ENCODE measurements at places on chromosomes 7 and 10.

DNA sequence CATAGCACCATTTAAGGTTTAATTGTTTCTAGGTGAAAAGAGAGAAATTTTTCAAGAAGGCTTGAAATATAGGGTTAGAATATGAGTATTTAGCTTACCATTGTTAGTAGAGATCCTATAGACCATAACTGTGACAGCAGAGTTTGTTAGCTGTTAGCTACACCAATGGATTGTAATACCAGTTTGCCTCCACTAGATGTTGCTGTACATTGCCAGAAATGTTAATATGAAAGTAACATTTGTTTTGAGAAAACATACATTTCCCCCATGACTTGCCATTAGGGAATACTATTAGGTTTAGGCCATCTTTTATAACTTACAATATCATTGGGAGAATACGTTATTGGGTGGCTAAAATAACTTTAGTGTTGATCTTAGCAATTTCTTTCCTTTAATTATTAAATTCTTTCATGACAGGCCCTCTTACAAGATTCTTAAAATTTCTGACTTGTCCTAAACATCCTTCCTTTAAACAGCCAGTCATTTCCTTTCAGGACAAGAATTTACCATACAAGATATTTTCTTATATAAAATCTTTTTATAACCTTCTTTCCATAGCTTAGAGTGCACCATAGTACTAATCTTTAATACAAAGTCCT is 39.5 kb downstream of the ZNF117 start:
- DNase-seq = peak; percentile 29

GRCh38 chr10:15783941-15784636 is 64.4 kb upstream of the ITGA8 start:
- no peak for DNase-seq

DNA sequence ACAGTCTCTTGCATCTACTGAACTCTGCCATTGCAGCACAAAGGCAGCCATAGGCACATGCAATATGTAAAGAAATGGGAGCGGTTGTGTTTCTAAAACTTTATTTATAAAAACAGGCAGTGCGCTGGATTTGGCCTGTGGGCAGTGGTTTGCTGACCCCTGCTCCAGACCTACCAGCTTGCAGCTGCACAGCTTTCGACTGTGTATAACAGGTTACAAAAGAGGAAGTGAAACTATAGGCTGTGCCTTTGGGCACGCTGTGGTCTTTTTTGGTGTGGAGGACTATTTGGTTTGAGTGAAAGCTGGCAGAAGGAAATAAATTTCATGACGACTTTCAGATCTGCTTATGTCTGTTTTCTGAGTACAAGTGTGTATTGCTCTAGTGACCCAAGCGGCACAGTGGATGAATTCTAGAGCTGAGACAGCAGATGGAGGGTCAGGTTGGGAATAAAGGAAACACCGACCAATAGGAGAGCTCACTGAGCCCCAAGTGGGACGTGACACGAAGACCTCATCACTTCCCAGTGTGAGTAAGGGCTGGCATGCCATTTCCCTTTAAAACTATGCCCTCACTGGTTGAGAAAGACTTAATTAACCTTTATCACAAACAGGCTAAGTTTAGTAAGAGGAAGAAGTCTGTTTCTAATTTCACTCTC is 152.7 kb downstream of the ANK3 start:
- peak; percentile 12 for DNase-seq

DNA sequence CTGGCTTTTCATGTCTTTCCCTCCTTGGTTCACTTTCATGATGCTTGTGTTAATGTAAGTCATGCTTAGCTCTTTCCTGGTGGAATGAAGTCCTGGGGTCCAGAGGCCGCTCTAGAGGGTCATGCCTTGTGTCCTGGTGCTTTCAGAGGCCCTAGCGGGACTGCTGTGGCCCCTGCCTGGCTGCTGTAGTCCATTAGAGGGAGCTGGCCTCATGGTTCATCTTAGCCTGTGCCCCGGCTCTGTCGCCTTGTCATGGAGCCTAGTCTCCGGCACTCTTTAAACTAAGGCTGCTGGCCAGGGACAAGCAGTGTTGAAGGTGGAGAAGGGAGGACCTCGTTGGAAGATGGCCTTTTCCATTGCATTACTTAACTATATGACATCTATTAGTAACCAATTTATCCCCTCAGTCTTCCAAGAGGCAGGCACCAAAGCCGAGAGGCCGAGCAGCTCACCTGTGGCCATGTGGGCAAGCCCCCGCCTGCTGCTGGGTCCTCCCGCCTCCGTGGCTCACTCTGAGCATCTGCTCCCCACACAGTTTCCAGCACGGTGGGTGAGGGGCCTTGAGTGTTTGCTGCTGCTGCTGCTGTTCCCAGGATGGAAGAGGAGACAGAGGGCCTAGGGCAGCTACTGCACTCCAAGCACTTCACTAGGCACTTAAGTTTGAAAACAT is 5.0 kb upstream of the NDUFB2 start:
- DNase-seq = no peak

- no peak for DNase-seq
Observed at GRCh38 chr7:29275493-29275892, 80.9 kb downstream of the CHN2 start.

DNA sequence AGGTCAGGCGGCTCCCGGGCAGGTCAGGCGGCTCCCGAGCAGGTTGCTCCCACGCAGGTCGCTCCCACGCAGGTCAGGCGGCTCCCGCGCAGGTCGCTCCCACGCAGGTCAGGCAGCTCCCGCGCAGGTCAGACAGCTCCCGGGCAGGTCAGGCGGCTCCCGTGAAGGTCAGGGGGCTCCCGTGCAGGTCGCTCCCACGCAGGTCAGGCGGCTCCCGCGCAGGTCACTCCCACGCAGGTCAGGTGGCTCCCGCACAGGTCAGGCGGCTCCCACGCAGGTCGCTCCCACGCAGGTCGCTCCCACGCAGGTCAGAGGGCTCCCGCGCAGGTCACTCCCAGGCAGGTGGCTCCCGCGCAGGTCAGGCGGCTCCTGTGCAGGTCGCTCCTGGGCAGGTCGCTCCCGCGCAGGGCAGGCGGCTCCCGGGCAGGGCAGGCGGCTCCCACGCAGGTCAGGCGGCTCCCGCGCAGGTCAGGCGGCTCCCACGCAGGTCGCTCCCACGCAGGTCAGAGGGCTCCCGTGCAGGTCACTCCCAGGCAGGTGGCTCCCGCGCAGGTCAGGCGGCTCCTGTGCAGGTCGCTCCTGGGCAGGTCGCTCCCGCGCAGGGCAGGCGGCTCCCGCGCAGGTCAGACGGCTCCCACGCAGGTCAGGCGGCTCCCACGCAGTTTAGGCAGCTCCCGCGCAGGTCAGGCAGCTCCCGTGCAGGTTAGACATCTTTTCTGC is 30.7 kb downstream of the PTPRN2 start:
- DNase-seq = no peak

GRCh38 chr10:58050575-58050974 is 217.1 kb downstream of the IPMK start:
- no peak for DNase-seq

DNA sequence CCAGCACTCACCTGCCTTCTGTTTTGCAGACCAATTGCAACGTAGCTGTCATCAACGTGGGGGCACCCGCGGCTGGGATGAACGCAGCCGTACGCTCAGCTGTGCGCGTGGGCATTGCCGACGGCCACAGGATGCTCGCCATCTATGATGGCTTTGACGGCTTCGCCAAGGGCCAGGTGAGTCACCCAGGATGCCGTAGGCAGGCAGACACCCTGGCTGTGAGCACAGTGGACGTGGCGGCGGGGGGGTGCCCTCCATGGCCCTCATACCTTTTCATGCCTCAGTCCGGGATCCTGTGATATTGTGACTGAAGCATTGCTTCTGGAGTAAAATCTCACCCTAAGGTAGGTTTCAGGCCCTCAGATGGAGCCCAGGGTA is 46.0 kb downstream of the PFKP start:
- no peak for DNase-seq

DNA sequence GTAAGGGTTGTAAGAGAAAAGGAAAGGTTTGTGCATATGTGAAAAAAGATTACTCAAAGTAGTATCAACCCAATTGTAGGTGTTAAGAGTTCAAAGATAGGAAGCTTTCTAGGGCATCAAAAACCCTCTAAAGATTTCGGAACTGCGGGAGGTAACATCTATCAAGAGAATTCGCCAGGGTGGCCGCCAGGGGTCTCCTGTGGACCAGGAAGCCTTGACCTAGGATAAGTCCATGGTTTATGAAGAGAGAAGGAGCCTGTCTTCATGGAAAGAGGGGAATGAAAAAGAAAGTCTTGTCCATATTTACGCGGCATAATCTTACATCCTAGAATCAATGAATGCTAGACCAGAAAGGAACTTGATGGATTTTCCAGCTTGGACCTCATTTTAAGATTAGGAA is 140.7 kb upstream of the CALCR start:
- no peak for DNase-seq

DNA sequence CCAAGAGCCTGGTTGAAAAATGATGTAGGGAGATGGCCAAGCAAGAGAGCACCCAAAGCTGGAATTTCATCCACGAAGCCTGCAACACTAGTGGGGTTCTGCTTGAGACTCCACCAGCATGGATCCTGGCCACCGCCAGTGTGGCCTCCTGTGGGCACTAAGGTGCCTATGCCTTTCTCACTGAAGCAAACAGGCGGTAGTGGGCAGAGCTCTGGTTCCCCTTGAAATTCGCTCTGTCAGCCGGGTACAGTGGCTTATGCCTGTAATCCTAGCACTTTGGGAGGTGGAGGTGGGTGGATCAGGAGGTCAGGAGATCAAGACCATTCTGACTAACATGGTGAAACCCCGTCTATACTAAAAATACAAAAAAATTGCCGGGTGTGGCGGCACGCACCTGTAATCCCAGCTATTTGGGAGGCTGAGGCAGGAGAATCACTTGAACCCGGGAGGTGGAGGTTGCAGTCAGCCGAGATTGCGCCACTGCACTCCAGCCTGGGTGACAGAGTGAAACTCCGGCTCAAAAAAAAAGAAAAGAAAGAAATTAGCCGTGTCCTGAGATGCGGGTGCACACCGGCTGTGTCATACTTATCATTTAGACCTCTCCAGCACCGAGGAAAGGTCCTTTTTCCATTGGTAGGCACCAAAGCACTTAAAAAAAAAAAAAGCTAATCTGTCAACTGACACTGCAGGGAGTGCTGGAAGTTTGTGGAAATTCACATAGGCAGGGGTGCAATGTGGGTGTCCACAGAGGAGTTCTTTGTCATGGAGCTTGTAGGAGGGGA is 28.3 kb downstream of the CCM2 start:
- no peak for DNase-seq

- DNase-seq = no peak
Observed at GRCh38 chr10:50653758-50654157, 30.0 kb upstream of the SGMS1 start.

GRCh38 chr10:52452600-52453493 is 138.8 kb downstream of the DKK1 start:
- DNase-seq = no peak

GRCh38 chr10:8238986-8239385 is 184.5 kb downstream of the GATA3 start:
- DNase-seq = no peak

DNA sequence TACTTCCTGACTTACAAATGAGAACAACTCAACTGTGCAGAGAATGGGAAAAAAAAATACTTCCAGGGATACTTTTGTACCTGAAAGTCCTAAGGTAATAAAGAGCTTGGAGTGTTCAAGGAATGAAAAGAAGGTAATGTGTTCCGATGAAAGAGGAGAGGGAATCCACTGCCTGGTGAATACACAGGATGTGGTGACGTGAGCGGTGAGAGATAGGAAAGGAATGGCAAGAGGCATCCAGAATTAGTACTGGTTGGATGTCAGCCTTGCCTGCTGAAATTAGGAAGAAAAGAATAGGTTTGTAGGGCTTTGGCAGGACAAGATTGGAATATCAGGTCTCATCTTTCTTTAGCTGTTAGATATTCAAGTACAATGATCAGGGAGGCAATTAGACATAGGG is 347.7 kb downstream of the POM121L12 start:
- peak; percentile 80 for DNase-seq

- no peak for DNase-seq
Observed at GRCh38 chr7:117072620-117073118, 119.4 kb downstream of the ST7 start.

DNA sequence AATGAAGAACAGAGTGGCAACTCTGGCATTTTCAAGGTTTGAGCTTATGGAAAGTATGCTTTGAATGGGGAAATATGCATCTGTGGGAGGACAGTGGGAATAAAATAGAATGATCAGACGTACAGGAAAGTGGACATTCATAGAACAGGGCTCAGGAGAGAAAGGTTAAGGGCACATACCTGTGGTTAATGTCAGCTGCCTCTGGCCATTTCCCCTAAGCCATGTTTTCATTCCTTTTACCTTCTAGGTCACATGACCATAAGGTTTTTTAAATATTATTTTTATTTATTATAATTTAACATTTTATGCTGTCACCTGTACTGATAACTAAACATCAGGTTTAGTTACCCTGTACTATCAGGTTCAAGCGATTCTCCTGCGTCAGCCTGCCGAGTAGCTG is 52.8 kb downstream of the LRRC4 start:
- no peak for DNase-seq

DNA sequence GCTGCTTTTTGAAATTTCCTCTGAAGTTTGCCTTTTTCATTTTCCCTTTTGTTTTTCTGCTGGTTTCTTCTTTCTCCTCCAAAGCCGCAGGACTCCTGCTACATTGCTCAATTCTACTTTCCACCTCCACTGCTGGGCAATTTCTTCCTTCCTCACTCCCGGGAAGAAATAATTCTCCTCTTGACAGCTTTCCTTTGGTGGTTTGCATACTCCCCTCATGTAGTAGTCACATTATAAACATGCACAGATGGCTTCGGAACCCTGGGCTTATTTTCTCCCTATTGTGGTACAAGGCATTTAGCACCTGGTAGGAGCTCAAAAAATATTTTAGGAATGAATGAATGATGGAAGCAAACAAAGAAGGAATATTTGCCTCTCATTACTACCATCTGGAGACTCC is 977.2 kb downstream of the LRMDA start:
- DNase-seq = no peak

GRCh38 chr10:85858776-85859515 is 507.6 kb downstream of the GRID1 start:
- DNase-seq = no peak

- no peak for DNase-seq
Observed at GRCh38 chr10:73459683-73460314, 26.4 kb upstream of the MSS51 start.

GRCh38 chr7:2929321-2930201 is 85.5 kb upstream of the GNA12 start:
- DNase-seq = no peak

GRCh38 chr7:64192775-64193174 is 14.2 kb upstream of the ZNF735 start:
- no peak for DNase-seq

- no peak for DNase-seq
Observed at GRCh38 chr7:44391746-44392617, 66.6 kb upstream of the CAMK2B start.

DNA sequence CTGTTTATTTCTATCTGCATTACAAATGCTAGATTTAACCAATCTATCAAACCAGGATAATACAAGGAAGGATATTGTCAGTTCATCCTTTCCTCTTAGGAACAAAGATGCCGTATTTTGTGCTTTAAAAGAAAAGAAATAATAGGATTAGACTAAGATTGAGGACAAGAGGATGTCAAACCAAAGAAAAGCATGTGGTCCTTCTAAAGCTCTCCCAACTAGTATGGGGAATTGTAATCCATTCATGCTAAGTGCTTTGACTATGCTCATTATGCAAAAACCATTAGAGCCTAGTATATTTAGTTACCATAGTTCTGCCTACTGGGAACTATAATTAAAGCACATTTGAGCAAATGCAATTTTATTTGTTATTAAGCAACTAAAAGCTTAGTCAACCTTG is 280.2 kb downstream of the GRM8 start:
- no peak for DNase-seq
